ENCODE measurements at places on chromosomes 13 and 19. TPM values are rescaled to one million over a fixed set of nuclear protein-coding genes. Genes with fewer than 3 reads are reported as not detected.

GRCh38 chr13:22939157-22939556 is 241.6 kb upstream of the SGCG start:
- DNase-seq: no peak

GRCh38 chr19:12665671-12666264 is 774 bp downstream of the MAN2B1 start:
- DNase-seq: no peak

GRCh38 chr13:92574499-92574898 is 652.1 kb upstream of the GPC6 start:
- DNase-seq: no peak

GRCh38 chr19:11378319-11379189 is 4.1 kb downstream of the SWSAP1 start:
- DNase-seq: peak; percentile 80

KIR3DL2 gene
- polyA plus RNA-seq: not detected

SPRED3 gene
- 0.27 TPM for polyA plus RNA-seq

PROZ gene
- 0.14 TPM for polyA plus RNA-seq

All from right cardiac atrium (tissue), 5 donors.